ENCODE measurements at places on chromosomes 1 and 21.
A peak's percentile ranks its signal among the peaks of the same experiment; 100 is the strongest.

GRCh38 chr21:28801906-28802305, 190.8 kb downstream of the LTN1 start:
- no peak for DNase-seq

- no peak for DNase-seq
Observed at GRCh38 chr1:162596514-162597170, 35.1 kb downstream of the UAP1 start.

- DNase-seq, result no peak
Observed at GRCh38 chr21:42622284-42622683, 31.1 kb upstream of the PDE9A start.

DNA sequence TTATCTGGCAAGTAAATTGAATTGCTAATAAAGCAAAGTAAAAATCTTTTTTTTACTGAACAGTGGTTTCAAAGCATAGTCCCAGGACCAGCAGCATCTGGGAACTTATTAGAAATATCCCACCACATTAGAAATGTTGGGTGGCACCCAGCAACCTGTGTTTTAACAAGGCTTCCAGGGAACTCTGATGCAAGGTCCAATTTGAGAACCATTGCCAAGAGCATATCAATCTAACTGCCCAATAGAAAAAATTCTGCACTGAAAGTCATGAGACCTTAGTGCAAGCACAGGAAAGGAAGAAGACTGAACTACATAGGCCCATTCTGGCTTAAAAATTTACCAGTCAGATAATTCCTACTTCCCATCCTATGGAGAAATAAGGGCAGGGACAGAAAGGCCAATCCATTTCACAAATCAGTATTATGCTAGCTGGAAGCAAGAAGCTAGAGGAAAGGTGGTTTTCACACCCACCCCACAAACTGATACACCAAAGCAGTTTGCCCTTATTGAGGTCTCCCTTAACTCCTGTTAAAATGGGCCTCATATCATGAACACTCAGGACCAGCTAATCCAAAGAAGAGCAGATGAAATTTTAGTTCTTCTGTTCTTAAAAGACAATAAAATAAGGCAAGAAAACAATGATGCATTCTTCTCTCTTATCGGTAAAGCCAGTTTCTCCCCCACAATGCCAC, 17.5 kb upstream of the C1orf105 start:
- no peak for DNase-seq

GRCh38 chr1:63950023-63950422, 176.2 kb downstream of the ROR1 start:
- DNase-seq, result no peak

GRCh38 chr1:85360730-85361493, 84.5 kb upstream of the BCL10 start:
- DNase-seq, result no peak

DNA sequence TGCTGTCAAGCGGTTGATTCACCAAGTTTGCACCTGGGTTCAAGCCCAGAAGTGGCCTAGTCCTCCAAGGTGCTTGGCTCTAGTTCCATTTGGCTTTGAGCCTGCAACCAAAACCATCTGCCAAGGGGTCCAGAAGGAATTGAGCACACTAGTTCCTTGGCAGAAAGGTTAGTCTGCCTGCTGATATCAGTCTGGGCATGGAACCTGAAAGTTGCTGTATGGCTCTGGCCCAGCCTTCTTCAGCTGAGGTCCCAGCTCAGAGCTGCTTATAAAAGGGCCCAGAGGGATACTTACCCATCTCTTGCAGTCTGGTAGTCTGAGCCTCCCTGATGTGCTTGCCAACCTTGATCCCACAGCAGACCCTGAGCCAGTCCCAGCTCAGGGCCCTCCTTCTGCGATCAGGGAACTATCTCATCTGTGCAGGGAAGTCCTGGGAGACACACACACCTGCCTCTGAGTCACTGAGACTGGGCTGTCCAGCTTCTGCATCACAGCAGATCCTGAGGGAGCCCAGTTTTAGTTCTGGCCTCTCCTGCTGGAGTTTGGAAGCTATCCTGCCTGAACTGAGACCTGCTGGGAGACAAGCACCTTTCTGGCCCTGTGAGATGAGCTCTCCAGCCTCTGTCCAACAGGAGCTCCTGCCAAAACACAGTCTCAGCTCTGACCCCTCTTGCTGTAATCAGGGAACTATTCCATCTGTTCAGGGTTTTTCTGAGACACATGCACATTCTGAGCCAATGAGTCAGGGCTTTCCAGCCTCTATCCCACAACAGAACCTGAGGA, 75.8 kb downstream of the CTH start:
- no peak for DNase-seq

- DNase-seq, result no peak
Observed at GRCh38 chr1:180287988-180288705, 58.1 kb downstream of the LHX4 start.

- no peak for DNase-seq
Observed at GRCh38 chr1:93874025-93874651, 4.9 kb downstream of the DNTTIP2 start.

- DNase-seq, result no peak
Observed at GRCh38 chr1:184950227-184950626, 24.1 kb downstream of the NIBAN1 start.

- peak; percentile 60 for DNase-seq
Observed at GRCh38 chr1:180358649-180359048, 128.6 kb downstream of the LHX4 start.

- no peak for DNase-seq
Observed at GRCh38 chr1:3740042-3740441, 12.2 kb upstream of the CCDC27 start.

Data from NCI-H1105 treated with DMSO at 0.1 percent for 48 hours (cell line).